ENCODE measurements at places on chromosomes 12 and 14. TPM values are rescaled to one million over a fixed set of nuclear protein-coding genes. Genes with fewer than 3 reads are reported as not detected.
A peak's percentile ranks its signal among the peaks of the same experiment; 100 is the strongest.

DNA sequence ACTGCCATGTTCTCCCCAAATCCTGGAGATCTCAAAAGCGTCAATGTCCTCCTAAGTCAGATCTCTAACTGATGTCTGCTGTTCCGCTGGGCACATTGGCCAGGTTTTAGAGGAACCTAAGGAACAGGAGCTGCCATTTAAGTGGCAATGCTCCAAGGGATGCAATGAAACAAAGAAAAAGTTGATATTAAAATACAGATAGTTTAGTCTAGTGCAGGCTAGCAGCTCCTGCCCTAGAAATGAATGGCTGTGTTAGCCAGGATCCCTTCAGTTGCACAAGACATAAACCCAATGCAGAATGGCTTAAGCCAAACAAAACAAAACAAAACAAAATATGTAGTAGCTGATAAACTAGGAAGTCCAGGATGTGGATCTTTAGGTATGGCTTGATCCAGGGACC, 144.1 kb downstream of the HMGA2 start:
- DNase-seq, result no peak

The REM2 gene
- 0.38 TPM for total RNA-seq

The POTEG gene
- total RNA-seq, result not detected

DNA sequence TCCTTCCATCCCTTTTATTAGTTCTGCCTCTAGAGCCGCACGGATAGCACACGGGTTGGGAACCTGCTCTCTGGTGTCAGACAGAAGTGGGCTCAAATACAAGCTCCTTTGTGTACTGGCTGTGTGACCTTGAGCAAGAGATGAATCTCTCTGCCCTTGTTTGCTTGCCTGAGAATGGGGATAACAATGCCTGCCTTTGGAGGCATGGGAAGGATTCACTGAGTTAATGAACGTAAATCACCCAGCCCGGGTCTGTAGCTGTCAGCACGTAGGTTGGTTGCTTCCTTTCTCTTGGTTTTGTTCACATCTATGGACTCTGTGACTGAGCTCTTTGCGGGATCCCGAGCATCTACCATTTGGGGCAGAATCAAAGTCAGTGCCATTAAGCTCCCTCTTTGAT, 79.3 kb upstream of the NRXN3 start:
- no peak for DNase-seq

- DNase-seq, result no peak
Observed at GRCh38 chr14:26448181-26448855, 149.5 kb downstream of the NOVA1 start.

The C12orf50 gene
- not detected for total RNA-seq

- DNase-seq, result no peak
Observed at GRCh38 chr12:52798671-52799504, 3.0 kb upstream of the KRT3 start.

GRCh38 chr12:11651785-11652184, 2.3 kb downstream of the ETV6 start:
- DNase-seq, result no peak

DNA sequence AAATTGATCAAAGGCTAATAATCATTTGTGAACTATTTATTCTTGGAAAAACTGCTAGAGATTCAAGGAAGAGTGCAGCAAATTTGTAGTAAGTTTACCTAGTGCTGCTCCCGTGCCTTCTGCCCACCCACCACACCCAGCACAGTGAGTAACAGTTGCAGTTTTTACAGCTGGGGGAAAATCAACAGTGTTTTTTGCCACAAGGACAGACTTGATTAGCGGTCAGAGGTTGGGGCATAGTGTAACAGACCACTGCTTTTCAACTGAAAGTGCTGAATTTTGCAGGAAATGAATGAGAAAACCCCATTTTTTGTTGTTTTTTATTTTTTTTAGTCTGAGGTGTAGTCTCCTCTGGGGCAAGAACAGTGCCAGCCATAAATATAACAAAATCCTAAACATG, 7.5 kb upstream of the KLRK1 start:
- DNase-seq, result no peak

GRCh38 chr14:80637756-80638619, 303.6 kb downstream of the CEP128 start:
- no peak for DNase-seq

- DNase-seq, result no peak
Observed at GRCh38 chr12:32987512-32987911, 90.9 kb upstream of the PKP2 start.

DNA sequence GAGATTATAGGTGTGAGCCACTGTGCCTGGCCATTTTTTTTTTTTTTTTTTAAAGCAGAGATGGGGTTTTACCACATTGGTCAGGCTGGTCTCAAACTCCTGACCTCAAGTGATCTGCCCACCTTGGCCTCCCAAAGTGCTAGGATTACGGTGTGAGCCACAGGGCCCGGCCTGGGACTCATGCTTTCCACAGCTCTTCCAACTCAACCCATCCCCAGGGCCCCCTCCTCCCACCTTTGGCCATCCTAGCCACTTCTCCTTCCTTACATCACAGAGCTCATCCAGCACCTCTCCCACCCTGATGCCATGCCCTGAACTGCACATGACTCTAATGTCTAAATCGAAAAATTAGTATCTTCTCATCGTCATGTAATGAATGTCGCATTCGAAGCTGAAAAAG, 12.6 kb upstream of the TDRD9 start:
- no peak for DNase-seq

The THAP2 gene
- total RNA-seq, result 1.2 TPM

GRCh38 chr12:72748971-72749370, 476.8 kb downstream of the TRHDE start:
- no peak for DNase-seq

The KRT75 gene
- total RNA-seq, result not detected

GRCh38 chr12:92759634-92760268, 57.0 kb downstream of the PLEKHG7 start:
- DNase-seq, result no peak

GRCh38 chr14:55255979-55256378, 15.2 kb upstream of the FBXO34 start:
- DNase-seq, result no peak

The PMEL gene
- total RNA-seq, result 2.4 TPM

The ZNF219 gene
- total RNA-seq, result 16.6 TPM

DNA sequence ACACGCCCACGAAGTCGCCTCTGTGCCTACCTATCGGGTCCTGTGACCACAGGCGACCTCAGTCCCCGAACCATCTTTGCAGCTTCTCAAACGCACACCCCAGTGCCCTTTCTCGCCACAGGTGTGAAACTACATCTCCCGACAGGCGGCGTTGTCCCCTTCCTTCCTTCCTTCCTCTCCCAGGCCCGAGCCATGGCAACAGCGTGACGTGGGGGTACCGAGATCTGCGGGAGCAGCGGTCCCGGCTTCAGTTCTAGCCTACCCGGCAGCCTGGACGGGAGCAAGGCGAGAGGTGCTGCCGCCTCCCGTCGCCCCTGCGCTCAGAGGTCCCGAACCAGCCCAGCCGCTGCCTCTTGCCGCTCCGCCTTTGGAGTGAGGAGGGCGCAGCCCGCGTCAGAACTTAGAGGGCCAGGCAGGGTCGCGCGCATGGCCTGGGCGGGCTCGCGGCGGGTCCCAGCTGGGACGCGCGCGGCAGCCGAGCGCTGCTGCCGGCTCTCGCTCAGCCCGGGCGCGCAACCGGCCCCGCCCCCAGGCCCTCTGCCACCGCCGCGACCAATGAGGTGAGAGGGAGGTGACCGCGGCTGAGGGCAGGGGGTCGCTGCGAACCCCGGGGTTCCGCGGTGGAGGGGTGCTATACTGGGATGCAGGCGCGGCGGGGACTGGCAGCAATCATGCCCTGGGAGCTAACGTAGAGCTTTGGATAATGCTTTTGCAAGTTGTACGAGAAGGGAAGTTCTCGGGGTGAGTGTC, at the start of gene COQ10A:
COQ10A (plus strand) TSS at position 250 of the 750 bp plus-strand sequence; CDS start at position 427, 177 bp downstream.
- DNase-seq, result peak; percentile 90

DNA sequence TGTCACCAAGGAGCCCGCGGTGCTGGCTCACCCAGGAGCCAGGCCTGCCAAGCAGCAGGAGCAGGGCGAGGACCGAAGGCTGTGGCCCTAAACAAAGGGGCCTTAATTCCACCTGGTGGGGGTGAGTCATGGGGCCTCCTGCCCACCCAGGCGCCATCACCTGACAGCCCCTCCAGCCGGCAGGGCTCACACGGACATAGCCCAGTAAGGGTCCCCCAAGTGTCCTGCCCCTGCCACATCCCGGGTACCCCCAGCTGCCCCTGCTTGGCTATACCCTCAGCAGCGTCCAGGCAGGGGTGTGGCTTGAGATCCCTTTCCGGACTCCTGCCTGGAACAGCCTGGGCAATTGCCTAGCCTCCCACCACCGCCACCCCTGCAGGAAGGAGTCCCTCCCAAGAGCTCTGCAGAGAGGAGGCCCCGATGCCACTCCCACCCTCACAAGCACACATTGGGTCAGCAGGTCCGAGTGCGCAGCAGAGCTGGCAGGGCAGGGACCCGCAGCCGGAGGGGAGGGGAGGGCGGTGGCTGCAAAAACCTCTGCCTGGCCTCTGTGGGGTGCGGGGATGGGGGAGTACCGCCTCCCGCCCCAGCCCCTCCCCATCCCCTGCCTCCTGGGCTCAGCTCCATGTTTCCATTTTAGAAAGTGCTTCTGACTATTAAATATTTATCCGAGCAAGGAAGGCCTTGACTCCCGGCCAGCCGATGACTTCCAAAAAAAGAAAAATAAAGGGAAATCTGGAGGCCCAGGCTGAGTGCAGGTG, 4.6 kb downstream of the AHNAK2 start:
- no peak for DNase-seq

The ARHGEF25 gene
- total RNA-seq, result 5.0 TPM

GRCh38 chr12:16454481-16454880, 107.0 kb downstream of the MGST1 start:
- DNase-seq, result no peak

DNA sequence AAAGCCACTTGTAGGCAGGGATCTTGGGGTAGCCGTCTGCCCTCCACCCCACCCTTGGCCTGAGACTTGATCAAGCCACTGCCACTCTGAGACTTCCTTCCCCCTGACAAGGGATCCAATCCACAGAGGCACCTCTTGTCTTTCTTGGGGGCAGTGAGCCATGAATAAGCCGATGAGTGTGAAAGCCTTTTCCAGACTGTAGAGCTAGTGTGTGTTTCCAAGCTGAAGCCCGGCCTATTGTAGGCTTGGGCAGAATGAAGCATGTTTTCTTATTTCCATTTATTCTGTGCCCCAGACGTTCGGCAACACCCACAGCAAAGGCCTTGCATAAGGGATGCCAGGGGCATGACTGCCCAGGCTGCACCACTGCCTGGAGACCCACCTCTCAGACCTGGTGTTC, 991.6 kb downstream of the BCL11B start:
- DNase-seq, result no peak

- no peak for DNase-seq
Observed at GRCh38 chr12:29103539-29103974, 45.5 kb upstream of the FAR2 start.

GRCh38 chr12:4379405-4379804, at the start of gene FGF23:
FGF23 (minus strand) TSS chr12:4379712; CDS start chr12:4379582, 130 bp downstream.
- DNase-seq, result no peak

The SDR9C7 gene
- not detected for total RNA-seq

- DNase-seq, result no peak
Observed at GRCh38 chr14:101133068-101133467, 229.5 kb upstream of the RTL1 start.

DNA sequence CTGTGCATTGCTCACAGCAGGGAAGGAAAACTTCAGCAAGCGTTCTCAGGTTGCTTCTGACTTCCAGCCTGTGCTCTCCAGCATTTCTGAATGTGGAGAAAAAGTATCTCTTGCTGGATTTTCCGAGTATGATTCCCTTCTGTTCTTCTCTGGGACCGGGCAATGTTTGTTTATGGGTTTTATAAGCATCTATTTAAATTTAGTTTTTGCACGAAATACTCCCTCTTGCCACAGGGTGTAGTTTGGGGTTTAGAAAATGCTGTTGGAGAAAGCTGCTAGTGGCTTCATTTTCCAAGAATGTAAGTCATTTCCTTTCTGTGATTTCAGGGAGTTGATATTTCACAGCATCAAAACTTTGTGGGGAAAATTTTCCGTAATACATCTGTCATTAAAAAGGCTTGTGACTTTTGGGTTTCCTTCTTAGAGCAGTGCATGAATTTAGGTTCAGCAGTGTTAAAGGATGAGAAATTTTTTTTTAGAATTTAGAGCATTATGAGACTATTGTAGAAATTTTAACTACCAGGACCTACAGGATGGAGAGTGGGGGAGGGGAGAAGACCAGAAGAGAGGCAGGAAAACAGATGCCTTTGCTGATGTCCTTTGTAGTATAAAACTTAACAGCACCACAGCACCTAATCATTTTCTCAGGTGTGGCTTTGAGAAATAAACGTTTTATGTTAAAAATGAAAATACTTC, 1.5 kb downstream of the FRMD6 start:
- DNase-seq, result no peak

DNA sequence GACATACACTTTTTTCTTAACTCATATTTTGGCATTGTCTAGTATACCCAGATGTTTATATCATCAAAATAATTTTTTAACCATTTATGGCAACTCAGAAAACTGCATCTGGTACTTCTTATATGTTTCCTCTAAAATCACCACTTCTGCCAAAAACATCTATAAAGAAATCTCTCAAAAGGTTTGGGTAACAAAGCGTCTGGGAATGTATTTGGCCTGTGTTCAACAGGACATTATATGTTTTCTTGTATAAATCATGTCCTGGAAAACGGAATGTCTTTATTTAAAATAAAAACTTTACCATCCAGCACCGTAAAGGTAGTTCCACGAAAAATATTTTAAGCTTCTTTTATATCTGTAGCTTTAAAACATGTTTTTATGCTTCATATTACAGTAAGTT, 36.1 kb upstream of the FBLN5 start:
- DNase-seq, result no peak

DNA sequence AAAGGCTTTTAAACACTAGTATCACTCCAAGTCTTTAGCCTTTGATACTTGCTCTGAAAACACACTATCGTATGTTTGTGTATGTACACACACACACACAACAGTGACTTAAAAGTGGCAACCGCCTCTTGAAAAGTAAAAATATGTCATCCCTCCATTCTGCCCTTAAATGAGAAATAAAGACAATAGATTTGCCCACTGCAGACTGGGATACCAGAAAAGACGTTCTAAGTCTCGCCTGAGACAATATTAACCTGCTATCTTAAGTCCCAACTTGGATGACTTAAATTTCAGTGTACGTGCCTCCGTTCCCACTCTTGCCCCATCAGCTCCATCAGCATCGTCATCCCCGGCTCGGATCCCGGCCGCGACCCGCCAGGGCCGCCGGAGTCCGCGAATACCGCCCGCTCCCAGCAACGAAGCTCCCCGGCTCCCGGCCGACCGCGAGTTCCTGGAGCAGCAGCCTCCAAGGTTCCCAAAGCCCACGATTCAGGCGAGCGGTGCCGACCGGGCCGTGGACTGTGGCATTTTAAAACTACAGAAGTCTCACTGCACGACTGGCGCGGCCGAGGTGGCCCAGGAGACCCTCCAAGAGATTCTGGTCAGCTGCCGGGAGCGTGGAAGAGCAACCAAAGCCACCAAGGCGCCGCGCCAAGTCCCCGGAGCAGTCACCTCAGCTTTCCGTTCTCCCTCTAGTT, 2.8 kb upstream of the ARID2 start:
- DNase-seq, result peak; percentile 80

GRCh38 chr12:4892418-4892817, 17.3 kb upstream of the KCNA1 start:
- DNase-seq, result no peak

The GALNT16 gene
- total RNA-seq, result 3.0 TPM
